SW480 (cell line): ENCODE measurements at places on chromosomes 11 and 22.

DNA sequence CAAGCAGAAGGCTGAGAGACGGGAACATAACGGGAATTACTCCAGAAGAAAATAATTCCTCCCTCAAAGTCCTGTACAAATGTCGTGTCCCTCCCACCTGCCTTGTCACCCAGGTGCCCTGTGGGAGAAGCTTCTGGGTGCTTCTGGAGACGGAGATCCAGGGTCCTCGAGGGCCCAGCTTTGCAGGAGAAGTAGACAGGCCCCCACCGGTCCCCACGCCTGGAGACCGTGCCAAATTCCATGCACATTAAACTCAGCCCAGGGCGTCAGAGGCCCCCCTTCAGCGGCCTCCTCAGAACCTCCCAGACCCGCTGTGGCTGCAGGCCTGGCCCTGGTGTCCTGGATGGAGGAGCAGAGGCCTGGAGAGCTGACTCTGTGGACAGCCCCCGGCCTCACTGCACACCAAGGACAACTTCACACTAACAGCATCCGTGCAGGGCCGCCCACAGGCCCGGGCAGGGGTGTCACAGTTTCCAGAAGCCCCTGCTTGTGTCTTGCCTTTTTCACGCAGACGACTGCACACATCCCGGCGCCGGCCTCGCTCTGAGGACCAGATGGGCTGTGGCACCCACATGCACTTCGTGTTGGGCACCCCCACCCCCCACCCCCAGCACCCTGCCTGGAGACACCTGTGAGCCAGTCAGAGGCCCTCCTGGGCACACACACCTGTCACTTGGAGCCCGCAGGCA, 734.3 kb downstream of the BRD1 start:
- DNase-seq, result no peak

GRCh38 chr22:35538801-35539321, 1.8 kb upstream of the RASD2 start:
- no peak for DNase-seq

DNA sequence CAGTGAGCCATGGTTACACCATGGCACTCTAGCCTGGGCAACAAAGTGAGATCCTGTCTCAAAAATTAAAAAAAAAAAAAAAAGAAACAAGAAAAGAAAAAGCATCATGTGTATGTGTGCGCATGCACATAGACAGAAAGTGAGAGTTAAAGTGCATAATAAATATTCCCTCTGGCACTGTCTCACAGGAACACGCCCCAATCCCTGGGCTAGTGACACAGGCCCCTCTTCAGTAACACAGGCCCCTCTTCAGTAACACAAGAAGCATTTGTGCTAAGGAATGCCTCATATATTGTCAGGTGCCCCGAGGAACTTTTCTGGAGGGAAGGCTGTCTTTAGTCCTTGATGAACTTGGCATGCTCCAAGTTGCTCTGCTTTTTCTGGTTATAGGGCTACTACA, 57.5 kb downstream of the RPL27A start:
- no peak for DNase-seq

- no peak for DNase-seq
Observed at GRCh38 chr22:50044485-50045118, 13.5 kb downstream of the TTLL8 start.

GRCh38 chr22:47801541-47802245, 1039.2 kb downstream of the TBC1D22A start:
- DNase-seq, result no peak

GRCh38 chr11:133827556-133827955, 17.8 kb downstream of the SPATA19 start:
- no peak for DNase-seq

GRCh38 chr11:62149986-62150886, 26.4 kb downstream of the INCENP start:
- no peak for DNase-seq

DNA sequence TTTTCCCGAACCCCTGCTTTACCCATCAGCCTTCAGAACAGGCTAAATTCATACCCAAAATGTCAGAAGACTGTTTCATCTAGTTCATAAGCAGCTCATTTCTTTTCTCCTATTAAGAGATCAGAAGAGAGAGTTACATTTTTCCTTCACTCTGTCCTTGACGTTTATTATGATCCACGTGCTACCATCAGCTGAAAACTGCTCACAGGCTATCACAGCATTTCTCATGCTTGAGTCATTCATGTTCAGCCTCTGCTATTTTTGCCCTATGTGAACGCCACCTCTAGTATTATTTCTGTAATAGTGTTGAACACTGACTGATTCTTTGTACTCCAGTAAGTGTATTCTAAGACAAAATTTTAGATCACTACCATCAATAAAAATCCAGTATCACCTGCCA, 51.9 kb downstream of the SLC1A2 start:
- peak; percentile 39 for DNase-seq

GRCh38 chr11:73299751-73300150, 8.3 kb upstream of the ARHGEF17 start:
- no peak for DNase-seq

- no peak for DNase-seq
Observed at GRCh38 chr11:123611698-123612097, 42.7 kb downstream of the SCN3B start.

DNA sequence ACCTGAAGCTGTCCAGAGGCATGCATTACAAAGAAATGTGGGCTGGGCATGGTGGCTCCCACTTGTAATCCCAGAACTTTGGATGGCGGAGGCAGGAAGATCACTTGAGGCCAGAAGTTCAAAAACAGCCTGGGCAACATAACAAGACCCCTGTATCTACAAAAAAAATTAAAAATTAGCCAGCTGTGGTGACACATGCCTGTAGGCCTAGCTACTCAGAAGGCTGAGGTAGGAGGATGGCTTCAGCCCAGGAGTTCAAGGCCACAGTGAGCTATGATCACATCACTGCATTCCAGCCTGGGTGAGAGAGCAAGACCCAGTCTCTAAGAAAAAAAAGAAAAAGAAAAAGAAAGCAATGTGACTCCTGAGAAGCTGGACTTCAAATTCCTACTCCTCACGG, 138.5 kb upstream of the HSD17B12 start:
- DNase-seq, result no peak

DNA sequence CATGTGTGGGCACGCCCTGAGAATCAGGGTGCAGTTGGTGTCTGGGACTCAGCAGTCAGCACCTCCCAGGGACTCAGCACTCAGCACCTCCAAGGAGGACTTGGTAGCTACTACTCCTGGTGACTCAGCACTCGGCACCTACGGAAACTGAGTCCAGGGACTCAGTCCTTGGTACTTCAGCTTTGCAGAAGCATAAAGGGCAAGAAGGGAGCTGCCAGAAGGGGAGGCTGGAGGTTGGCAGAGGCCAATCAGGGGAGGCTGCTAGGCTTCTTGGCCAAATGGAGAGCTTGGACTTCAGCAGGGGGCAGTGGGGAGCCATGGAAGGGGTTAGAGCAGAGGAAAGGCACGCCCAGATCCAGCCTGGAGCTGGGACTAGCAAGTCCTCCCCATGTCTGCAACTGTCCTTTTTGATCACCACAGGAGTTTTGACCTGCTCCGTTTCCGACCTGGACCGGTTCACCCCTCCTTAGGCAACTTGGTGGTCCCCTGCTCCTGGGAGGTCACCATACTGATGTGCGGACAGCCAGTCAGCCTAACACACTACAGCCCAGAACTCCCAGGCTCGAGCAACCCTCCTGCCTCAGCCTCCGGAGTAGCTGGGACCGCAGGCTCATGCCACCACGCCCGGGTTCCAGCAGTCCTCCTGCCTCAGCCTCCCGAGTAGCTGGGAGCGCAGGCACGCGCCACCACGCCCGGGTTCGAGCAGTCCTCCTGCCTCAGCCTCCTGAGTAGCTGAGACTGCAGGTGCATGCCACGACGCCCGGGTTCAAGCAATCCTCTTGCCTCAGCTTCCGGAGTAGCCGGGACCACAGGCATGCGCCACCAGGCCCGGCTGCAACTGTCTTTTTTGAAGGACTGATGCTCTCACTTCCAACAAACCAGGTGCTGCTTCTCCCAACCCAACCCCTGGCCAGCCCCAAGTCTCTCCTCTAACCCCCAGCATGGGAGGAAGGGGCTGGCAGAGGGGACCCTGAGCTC, 1.5 kb downstream of the ANO9 start:
- no peak for DNase-seq

DNA sequence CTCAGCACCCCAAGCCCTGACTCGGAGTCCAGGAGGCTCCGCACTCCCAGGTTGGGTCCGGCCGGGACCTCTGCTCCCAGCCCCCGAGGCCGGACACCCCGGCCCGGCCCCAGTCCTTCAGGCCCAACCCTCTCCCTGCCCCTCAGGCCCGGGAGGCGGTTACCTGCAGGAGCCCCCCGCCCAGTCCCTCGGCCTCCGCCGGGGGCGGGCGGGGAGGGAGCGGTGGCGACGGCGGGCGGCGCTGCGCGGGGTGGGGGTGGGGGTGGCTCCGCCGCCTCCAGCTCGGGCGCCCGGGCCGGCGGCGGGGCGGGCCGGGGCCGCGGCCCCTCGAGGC, 310 bp downstream of the TCF20 start:
- peak; percentile 15 for DNase-seq

GRCh38 chr11:124898711-124899110, 1.0 kb upstream of the ROBO4 start:
- no peak for DNase-seq

- DNase-seq, result no peak
Observed at GRCh38 chr22:36544107-36544620, 15.2 kb upstream of the EIF3D start.

- DNase-seq, result no peak
Observed at GRCh38 chr11:2693271-2694261, 6.2 kb downstream of the KCNQ1OT1 start.

GRCh38 chr11:127109796-127110480, 109.4 kb upstream of the KIRREL3 start:
- no peak for DNase-seq

GRCh38 chr11:76897233-76897632, 36.5 kb downstream of the ACER3 start:
- DNase-seq, result no peak

- peak; percentile 55 for DNase-seq
Observed at GRCh38 chr11:122440811-122441665, 214.5 kb upstream of the UBASH3B start.
